NCI-H1694 treated with DMSO at 0.1 percent for 48 hours (cell line): ENCODE measurements at places on chromosomes 4 and X.

- no peak for DNase-seq
Measured at GRCh38 chr4:133000012-133000411, 149.1 kb upstream of the PCDH10 start.

GRCh38 chrX:23331701-23332100 lies 2.9 kb upstream of the PTCHD1 start:
- DNase-seq, result no peak

DNA sequence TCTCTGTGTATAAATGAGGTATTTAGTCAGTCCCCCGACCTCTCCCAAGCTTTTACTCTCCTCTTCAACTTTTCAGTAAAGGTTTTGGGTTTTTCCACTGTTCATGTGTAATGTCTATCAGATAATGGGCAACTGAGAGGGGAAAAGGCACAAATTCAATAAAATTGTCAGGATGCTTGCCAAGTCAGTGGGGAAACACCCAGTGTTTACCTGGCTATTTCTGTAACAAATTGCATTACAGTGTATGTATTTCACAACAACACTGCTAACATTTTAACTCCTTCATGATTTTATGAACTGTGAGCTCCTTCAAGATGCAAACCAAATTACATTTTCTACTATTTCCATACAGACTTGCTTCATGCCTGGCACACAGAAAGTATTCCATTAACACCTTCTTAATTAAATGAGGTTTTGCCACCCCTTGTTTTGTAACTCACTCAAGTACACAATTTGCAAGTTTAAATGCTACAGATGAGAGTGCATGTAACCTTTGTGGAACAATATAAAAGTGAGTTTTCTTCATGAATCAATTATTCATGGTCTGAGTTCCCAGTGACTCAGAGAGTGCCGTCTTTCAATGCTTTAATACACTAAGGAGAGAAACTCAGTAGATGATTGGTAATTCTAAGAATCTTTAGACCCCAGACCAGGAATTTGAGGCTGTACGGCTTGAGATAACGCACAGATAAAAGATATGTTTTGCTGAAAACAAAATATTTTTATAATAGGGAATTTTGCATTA lies 149.8 kb upstream of the TLL1 start:
- DNase-seq, result no peak

DNA sequence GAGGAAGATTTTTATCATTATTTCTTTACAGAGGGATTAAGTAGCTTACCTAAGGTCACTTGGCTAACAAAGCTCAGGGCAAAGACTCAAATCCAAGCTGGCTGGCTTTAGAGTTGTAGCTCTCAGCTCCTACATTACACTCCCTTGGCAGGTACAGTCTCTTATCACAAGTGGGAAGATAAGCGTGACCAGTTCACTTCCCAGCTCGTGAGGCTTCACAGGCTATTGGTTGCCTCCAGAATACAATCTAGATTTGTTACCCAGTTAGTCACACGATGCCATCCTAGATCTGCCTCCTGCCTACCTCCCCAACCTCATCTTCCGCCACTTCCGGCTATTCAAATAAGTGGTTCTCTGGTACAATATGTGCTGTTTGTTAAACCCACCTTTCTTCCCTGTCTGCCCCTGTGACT lies 3.7 kb downstream of the MMRN1 start:
- DNase-seq, result no peak

DNA sequence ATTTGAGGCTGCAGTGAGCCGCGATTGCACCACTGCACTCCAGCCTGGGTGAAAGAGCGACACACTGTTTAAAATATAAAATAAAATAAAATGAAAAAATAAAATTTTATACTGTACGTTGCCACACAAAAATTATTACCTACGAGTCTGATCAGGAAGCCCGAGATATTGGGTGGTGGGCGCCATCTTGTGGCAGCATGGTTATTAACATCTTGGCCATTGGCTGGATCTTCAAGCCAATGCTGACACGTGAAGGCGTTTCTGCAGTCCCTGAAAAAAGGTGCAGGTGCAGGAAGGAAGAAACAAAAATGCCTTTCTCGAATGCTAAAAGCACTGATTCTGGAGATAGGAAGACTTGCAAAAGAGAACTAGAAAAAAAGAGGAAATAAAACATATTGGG lies 4.9 kb upstream of the TLR8 start:
- DNase-seq, result peak; percentile 10

- DNase-seq, result no peak
Measured at GRCh38 chr4:155419266-155419665, 42.5 kb upstream of the MAP9 start.

GRCh38 chr4:168917138-168917779 lies 92.8 kb downstream of the CBR4 start:
- DNase-seq, result peak; percentile 6

- no peak for DNase-seq
Measured at GRCh38 chr4:7228734-7229133, 36.4 kb downstream of the SORCS2 start.

DNA sequence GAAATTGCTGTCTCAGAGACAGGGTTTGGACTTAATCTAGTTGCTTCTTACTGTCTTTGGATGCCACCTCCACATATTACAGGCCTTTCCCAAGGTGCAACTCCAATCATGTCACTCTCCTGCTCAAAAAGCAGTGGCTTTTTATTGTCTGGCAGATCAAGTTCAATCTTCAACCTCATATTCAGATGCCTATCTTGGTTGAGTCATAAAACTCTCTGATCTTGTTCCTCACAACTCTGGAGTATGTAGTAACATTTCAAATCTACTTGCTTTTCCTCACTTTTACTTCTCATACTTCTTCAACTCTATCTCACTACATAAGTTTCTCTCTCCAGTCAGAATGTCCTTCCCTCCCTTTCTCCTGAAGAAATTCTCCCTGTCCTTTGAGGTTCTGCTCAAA lies 180.6 kb downstream of the VSIG4 start:
- DNase-seq, result no peak

GRCh38 chr4:79682161-79682560 lies 274.1 kb upstream of the GK2 start:
- no peak for DNase-seq

DNA sequence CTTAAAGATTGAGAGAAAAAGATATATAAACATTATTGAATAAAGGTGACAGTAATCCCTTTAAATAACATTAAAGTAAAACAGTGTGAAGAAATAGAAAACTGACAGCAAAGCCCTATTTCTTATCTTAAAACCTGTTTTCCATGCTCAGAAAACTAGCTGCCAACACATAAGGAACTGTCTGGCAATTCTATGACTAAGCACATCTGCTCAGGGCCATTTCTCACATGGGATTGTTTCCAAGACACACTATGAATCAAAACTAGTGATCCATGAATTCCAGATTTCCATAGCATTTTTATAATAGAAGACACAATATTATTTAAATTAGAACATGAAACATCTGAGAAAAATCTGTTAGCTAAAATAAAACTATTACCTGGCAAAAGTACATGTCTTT lies 113.4 kb downstream of the SCLT1 start:
- DNase-seq, result peak; percentile 63

- DNase-seq, result no peak
Measured at GRCh38 chr4:42655921-42656678, 805 bp downstream of the ATP8A1 start.

GRCh38 chrX:6954836-6955235 lies 192.7 kb upstream of the STS start:
- no peak for DNase-seq

DNA sequence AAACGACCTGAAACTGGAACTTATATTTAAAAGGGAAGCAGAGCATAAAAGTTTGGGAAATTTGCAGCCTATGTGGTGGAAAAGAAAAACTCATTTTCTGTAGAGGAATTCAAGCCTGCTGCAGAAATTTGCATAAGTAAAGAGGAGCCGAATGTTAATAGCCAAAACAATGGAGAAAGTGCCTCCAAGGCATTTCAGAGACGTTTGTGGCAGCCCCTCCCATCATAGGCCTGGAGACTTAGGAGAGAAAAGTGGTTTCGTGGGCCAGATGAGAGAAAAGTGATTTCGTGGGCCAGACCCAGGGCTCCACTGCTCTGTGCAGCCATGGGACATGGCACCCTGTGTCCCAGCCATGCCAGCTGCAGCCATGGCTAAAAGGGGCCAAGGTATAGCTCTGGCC lies 361.9 kb downstream of the PCDH19 start:
- DNase-seq, result no peak

GRCh38 chr4:142615324-142615665 lies 230.8 kb downstream of the INPP4B start:
- DNase-seq, result no peak

GRCh38 chrX:53584891-53585290 lies 101.6 kb downstream of the HUWE1 start:
- DNase-seq, result no peak

DNA sequence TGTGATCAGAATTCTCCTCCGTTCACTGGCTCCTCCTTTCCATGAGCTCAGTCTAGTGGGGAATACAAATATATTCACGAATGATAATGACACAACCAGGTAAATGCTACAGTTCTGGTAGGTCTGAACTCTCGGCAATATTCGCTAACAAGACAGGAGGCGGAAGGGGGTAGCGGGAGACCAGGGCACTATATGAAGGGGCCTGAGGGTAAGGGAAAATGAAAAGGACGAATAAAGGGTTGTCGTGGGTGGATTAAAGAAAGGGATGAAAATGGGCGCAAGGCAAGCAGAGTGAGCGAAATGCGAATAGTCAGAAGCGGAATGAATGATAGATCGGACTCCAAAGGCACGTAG lies 743 bp downstream of the NKAP start:
- no peak for DNase-seq

DNA sequence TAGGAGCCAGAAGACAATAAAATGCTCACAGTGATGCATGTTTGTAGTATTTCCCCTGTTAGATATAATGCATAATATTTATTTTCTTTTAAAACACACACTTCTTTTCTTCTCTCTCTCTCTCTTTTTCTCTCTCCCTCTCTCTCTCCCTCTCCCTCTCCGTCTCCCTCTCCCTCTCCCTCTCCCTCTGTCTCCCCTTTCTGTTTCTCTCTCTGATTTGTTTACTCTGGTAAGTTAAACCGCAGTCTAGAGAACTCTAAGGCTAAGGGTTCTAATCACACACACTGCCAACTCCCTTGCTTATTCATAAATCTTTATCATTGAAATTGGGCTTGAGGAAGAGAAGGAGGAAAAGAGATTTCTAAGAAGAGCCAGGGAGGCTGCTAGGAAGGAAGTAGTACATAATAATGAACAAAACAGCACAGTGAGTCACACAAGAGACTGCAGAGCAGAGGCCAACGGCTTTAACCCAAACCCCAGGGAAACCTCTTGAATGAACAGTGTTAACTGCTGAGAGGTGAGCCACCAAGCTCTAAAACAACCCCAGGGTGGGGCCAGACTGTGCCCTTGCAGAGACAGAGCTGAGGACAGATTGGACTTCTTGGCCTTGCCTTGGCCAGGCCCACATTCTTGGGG lies 9.1 kb upstream of the PHOX2B start:
- DNase-seq, result no peak

DNA sequence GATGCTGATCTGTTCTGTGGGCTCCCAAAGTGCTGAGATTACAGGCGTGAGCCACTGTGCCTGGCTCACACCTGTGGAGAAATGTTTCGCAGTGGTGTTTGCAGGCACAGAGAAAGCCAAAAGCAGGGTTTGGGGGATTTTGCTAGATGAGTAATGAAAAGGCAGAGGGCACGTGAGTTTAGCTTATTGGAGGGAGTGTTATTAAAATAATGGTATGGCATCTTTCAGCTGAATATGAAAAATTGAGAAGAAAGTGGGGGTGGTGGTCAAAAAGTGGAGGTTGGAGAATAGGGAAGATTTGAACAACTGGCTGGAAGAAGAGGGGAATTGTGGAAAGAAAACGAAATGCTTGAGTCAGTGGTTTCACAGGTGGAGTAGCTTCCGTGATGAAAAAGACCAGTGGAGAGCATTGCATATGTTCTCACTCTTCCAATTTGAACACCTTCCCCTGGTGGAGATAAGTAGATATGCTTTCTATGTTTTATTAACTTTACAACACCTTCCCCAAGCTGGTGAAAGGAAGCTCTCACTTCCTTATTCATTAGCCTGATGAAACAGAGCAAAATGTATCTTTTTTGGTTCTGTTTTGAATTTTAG lies 1.1 kb upstream of the CHST7 start:
- DNase-seq, result no peak

DNA sequence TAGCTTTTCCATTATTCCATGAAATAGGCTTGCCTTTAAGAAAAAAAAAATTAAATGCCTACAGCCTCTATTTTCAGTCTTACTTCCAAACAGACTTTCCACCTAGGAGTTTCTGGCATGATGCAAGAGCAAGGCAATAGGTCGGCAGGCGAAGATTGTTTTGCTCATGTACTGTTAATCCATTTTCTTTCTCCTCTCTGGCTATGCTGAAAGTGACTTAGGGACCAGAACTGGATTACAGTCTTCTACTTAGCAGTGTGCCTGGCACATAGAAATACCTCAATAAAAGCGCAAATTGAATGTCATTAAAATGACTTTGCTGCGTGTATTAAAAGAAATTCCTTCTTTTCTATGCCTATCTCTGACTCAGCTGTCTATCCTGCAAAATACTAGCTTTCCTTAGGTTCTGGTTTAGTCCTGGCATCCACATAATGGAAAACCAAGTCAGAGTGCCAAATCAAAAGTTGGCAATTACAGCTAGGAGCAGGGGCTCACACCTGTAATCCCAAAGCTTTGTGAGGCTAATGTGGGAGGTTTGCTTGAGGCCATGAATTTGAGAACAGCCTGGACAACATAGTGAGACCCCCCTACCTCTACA lies 51.9 kb downstream of the CC2D2A start:
- no peak for DNase-seq

DNA sequence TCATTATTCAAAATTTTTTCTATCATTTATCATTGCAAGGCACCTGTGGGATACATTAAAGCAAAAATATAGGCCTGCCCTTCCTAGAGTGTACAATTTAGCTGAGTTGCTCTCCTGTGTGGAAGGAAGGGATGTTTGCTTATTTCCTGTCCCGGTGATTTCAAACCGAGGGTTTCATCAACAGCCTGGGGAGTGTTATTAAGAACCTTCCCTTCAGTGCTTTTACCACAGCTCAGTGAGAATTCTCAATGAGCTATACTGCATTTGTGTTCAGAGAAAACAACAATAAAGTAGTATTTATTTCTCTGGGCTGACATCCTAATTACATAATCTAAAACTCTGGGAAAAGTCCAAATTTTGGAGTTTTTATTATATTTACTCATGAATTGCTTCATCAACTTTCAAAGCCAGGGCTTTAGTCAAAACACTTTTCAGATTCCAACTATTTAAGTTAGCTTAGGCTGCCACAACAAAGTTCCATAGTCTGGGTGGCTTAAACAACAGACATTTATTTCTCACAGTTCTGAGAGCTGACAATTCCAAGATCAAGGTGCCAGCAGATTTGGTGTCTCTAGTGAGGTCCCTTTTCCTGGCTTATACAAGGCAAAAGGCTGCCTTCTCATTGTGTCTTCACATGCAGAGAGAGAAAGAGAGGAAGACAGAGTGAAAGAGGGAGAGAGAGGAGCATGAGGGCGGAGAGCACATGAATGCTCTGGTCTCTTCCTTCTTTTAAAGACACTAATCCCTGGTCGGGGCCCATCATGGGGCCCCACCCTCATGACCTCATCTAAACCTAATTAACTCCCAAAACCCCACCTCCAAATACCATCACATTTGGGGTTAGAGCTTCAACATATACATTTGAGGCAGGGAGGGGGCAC lies 62.6 kb downstream of the MMRN1 start:
- no peak for DNase-seq
